Endothelial cell (in vitro differentiated cells): ENCODE measurements at places on chromosomes 11 and 22. TPM values are rescaled to one million over a fixed set of nuclear protein-coding genes. Genes with fewer than 3 reads are reported as not detected.

GRCh38 chr11:30605036-30605605 is 19.0 kb upstream of the MPPED2 start:
- no peaks in the 10 kb centered on the region for H3K27me3 ChIP-seq
- no peaks in the 10 kb centered on the region for H3K36me3 ChIP-seq
- H3K4me3 ChIP-seq: no peak overlapping the region
- peaks cover 11% of the 10 kb centered on the region for H3K4me1 ChIP-seq
- peak overlapping the region; percentile 74 for H3K27ac ChIP-seq

LRP4 gene
- 21.8 TPM for total RNA-seq

- peak overlapping the region; percentile 79 for H3K4me3 ChIP-seq
- no peaks in the 10 kb centered on the region for H3K36me3 ChIP-seq
- DNase-seq: peak; percentile 100
- H3K4me1 ChIP-seq: no peaks in the 10 kb centered on the region
- no peaks in the 10 kb centered on the region for H3K27me3 ChIP-seq
These were observed 59.0 kb upstream of the WNT7B start for GRCh38 chr22:46035742-46036557.

FDX1 gene
- total RNA-seq: 14.3 TPM

DNA sequence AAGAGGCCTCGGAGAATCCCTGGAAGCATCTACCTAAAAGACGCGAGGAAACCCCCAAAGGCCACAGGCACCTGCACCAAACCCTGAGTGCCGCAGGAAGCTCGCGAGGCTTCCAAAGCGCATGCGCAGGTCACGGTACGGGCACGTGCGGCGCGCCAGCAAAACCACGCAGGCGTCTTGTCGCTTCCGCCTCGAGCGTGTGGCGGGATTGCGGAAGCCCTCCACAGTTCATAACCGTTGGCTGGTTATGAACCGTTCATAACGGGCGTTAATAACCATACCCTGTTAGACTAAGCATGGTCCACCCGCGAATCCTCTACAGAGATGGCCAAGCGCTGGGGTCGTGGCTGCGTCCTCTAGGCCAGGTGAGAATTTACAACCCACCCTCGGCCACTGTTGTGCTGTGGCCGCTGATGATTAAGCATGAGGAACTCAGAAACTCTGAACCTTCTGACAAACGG is 46.4 kb downstream of the MORC2 start:
- peaks cover 15% of the 10 kb centered on the region for H3K4me1 ChIP-seq
- H3K4me3 ChIP-seq: no peak overlapping the region
- peaks cover 27% of the 10 kb centered on the region for H3K36me3 ChIP-seq

GRCh38 chr22:36287881-36288515 is 35.1 kb downstream of the APOL1 start:
- peaks cover 60% of the 10 kb centered on the region for H3K36me3 ChIP-seq
- H3K27ac ChIP-seq: no peak overlapping the region
- no peak for DNase-seq
- H3K4me3 ChIP-seq: no peak overlapping the region
- peaks cover 4% of the 10 kb centered on the region for H3K4me1 ChIP-seq
